ENCODE measurements at places on chromosomes 16 and 17.

- no peak for DNase-seq
Measured at GRCh38 chr17:82740906-82741759, 5.7 kb downstream of the FN3K start.

DNA sequence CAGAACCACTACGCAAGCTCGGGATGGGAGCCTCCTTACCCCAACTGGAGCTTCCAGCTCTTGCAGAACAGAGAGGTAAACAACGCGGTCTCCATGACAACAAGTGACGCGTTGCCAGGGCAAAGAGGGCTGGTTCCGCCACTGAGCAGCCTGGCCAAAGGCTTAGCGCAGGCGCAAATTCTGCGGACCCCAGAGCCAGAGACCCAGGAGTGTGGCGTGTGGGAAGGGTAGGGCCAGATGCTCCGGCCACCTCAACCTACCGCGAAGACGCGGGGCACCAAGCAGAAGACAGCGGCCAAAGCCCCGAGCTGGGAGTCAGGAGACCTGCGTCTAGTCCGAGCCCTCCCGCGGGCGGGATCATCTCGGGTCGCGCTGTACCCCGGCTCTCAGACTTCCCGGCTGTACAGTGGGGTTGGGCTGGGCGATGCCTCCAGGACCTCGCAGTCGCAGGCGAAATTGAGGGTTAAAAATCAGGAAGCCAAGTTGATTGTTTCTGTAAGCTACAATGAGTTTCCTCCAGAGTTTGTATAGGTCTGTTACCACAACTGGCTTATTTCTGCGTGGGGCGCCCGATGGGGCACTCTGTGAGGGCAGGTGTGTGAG is at the start of gene TEKT1:
Gene TEKT1 (minus strand): TSS at position 69 of the 603 bp plus-strand sequence. CDS start 1,353 bp downstream, outside the sequence.
- DNase-seq = peak; percentile 62

- DNase-seq = no peak
Measured at GRCh38 chr17:49996495-49997300, 1.7 kb upstream of the DLX3 start.

- DNase-seq = no peak
Measured at GRCh38 chr17:36938566-36939051, 1.3 kb downstream of the LHX1 start.
